GM13976 (cell line): ENCODE measurements at places on chromosomes 1 and 21.

- DNase-seq, result no peak
These were observed 65.7 kb upstream of the RAVER2 start for GRCh38 chr1:64679177-64679576.

DNA sequence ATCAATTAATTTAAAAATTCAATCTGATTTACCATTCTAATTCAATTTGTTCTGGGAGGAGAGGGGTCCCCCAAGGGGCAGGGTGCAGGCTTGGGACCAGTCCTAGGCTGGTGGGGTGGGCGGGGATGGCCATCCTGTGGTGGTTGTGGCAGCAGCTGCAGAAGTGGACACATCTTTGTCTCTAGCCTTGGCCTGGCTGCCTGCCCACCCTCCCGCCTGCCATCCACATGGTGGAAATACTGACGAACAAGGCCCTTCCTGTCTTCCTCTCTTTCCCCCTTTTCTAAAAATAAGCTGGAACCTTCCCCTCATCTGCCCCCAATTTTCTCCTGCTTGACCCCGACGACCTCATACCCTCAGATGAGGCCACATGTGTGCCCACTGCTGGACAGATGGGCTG is 130.9 kb downstream of the FOXD2 start:
- DNase-seq, result no peak

DNA sequence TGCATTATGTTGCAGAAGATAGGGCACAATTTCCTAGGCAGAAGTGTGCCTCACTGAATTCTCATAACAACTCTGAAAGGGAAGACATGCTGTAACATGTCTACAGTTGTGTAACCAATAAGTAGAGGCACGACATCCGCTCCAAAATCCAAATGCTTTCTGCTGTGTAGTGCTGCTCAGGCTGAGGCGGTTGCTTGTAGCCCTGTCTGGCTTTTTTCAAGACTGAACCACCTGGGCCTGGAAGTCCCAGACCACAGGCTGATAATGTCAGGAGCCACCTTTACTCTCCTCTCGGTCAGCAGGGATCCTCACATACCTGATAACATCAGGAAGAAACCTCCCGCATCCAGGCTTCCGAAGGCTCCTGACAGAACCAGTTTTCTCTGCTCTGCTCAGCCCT is 10.9 kb downstream of the AKNAD1 start:
- DNase-seq, result no peak

- DNase-seq, result no peak
These were observed 143.9 kb downstream of the HMGB4 start for GRCh38 chr1:34007760-34008159.

GRCh38 chr1:103171041-103171590 is 62.8 kb upstream of the COL11A1 start:
- no peak for DNase-seq

GRCh38 chr1:63874278-63874880 is 100.6 kb downstream of the ROR1 start:
- DNase-seq, result no peak

GRCh38 chr1:171794085-171794484 is 12.6 kb downstream of the METTL13 start:
- DNase-seq, result no peak

DNA sequence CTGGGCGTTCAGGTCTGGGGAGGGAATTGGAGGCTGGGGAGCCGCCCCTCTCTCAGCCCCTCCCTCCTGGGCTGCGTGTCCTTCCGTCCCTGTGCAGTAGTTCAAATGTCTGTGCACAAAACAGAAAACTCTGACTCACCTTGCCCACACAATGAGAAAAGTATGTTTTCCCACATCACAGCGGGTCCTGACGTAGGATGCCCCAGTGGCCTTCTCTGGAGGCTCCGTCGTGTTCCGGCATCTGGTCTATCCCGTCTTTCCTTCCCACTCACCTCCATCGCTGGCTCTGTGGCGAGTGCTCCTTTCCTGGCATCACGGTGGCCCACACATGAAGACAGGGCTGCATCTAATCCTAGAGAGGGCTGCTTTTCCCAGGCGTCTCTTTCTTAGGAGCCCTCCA is 224.0 kb downstream of the KAZN start:
- no peak for DNase-seq

- no peak for DNase-seq
These were observed 76.9 kb downstream of the EPS15 start for GRCh38 chr1:51442198-51442597.

DNA sequence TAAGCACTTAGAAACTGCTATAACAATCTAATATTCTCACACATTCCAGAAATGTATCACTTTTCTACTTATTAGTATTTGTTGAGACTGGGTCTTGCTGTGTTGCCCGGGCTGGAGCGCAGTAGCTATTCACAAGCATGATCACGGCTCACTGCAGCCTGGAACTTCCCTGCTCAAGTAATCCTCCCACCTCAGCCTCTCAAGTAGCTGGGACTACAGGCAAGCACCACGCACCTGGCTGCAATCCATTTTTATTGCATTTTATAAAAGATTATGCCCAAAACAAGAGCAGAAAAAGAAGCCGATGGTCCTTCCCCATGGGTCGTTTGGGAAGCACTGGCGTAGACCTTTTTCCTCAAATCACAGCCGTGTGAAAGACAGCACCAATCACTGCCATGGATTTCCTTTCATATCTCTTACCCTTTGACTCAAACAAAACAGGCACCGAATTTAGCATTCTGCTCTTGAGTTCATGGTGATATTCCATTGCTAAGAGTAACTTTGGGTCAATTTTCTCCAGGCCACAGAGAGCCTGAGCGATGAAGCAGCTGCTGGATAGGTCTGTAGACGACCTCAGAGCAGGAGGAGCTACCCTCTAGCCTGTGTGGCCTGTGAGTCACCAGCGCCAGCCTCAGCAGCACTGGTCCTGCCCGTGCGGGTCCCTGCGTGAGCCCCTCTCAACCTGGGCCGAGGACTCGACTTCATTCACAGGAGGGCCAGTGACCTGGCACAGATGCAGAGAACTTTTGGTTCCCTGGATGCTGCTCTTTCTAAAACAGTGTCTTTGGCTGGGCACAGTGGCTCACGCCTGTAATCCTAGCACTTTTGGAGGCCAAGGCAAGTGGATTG is 80.8 kb downstream of the PIK3CD start:
- DNase-seq, result peak; percentile 38

DNA sequence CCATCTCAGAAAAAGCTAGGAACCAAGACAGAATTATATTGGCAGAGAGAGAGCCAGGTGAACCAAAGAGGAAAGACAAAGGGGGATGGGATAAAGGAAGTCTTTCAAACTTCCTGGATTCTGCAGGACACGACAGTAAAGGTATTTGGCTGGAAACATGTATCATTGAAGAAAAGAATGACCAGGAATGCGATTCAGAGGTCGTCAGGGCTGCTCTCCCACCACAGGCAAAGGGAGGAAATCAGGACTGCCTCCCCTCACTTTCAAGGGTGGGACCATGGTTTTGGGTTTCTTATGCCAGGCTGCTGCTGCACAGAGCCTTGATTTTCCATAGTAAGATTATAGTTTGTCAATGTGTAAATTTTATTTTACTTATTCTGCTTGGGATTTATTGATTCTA is 848.8 kb downstream of the BRINP3 start:
- DNase-seq, result no peak

DNA sequence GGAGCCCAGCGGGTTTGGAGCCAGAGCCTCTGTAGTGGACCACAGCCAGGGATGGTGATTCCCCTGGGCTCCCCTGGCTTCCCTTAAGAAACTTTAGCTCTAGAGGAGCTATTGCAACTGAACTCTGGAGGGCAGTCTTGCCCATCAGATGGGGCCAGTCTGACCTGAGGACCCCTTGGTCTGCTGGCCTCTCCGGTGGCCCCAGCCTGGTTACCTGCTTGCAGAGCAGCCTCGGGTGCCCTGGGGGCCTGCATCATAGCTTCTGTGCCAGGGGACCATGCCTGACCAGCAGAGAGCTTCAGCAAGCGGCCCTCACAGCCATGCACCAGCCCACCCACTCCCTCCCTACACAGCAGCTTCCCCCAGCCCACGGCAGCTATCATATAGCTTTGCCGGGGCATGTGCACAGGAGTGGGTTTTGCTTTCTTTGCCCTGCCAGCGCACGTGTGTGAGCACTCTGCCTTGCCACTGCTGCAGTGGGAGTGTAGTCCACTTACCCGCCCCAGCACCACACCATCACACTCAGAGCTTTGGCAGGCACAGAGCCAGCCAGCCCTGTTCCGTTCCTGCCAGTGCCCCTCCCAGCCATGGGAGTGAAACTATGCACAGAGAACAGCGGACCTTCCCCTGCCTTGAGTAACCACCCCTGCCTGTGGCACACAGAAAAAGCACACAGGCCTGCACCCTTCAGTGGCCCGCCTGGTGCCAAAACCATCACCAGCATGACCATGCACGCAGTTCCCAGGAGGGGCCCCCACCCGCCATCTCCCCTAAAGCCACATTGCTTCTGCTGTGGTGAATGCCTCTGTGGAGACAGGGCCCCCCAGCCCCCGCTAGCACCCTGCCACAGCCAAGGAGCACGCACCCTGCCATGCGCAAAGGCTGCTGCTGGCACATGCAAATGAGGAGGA is 442.9 kb upstream of the NEGR1 start:
- DNase-seq, result peak; percentile 4

DNA sequence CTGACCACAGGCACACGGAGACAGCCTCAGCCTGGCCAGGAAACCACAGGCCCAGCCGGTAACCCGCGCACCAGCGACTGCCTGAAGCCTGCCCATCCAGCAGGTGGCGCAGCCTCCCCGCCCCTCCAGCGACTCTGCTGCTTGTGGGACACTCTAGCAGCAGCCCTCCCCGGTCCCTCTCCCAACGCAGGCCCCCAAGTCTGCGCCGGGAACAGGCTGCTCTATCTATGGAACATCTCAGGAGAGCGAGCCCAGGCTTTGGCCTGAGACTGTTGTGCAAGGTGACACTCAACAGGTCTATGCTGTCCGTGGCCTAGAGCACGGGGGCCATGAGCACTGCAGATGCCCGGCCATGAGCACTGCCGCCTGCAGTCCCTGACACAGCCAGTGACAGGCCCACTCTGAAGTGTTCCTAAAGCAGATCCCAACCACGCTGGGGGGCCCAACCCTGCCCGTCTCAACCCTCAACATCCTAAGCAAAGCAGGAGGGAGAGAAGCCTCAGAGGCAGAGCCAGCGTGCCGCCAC is 28.4 kb downstream of the WDR4 start:
- DNase-seq, result peak; percentile 75

- no peak for DNase-seq
These were observed 15.2 kb downstream of the CASQ2 start for GRCh38 chr1:115753361-115753760.

GRCh38 chr1:232132572-232132971 is 497.4 kb downstream of the SIPA1L2 start:
- DNase-seq, result no peak

DNA sequence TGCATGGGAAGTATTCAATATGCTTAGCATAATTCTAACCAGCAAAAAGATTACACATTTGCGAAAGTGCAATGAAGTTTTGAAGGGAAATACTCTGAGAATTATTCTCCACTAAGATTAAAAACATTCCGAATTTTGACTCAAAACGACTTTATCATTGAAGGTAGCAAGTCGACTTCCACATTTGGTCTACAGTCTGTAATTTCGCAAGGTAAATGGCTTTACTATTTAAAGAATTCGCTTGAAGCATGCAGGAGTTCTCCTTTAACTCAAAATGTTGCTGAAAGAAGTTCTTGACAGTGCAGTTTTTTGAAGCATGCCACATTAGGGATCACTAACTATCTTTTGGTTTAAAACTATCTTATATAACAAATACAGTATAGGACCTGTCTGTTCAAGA is 161.0 kb upstream of the HP1BP3 start:
- DNase-seq, result no peak

DNA sequence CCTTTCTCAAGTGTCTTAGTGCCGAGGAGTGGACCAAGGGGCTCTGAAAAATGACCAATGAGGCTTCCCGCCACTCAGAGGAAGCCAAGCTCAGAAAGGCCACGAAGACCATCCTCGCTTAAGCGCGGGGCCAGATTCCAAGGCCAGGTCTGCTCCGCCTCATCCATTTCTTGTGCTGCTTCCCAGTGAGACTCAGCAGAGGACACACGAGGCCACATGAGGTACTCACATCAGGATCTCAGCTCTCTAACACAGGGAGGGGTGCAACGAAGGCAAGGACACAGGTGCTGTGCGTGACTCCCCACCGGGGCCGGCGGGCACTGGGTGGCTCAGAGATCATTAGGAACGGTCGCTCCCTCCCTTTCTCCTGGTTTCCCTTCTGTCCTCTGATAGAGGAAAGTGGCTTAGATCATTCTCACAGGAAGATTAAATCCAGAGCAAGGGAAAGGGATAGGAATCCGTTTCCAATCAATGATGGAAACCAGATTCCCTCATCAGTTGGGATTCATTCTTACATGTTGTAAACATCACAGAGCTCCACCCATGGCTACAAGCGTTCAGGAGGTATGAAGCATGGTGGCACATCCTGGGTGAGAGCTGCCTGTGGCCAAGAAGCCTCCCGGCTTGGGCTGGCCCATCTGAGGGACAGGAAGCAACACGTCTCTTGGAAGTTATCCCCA is 46.7 kb downstream of the CAPZB start:
- no peak for DNase-seq

DNA sequence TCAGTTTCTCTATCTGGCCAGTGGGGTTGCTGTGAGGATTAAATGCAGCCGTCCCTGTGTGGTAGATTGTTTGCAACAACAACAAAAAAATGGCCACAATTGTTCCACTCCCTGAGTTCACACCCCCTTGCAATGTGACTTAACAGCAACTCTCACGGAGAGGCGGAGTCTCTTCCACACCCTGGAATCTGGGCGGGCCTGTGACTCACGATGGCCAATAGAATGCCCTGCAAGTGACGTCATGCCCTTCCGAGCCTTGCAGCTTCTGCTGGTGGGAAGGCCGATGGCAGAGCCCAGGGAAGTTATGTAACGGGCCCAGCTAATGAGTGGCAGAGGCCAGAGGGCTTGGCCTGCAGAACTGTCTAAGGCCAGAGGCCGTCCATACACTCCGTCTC is 87.9 kb downstream of the RIPK4 start:
- no peak for DNase-seq

DNA sequence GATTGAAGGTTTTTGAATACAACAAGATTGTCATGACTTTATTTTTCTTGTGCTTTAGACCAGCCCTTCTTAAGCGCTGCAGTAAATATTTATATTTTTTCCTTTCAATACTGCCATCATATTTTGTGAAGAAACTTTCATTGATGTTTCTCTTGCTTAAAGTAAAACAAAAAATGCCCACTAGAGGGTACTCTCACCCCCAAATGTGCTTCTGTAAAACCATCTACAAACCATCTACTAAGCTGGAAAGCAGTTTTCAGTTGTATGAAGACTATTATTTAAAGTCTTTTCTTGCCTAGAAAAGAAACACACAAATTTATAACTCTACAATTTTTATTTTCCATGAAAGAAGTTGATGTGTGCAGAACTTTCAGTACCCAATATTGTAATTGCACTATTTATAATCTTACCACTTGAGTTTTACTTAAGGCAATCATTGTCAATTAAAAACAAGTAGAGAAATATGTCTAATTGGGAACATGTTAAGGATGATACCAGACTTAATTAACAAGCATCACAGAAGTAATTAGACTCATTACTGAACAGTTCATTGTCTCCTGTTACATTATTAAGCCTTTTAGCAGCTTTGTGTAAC is 10.7 kb downstream of the LEPR start:
- DNase-seq, result peak; percentile 30

- DNase-seq, result no peak
These were observed 86.3 kb upstream of the CNIH3 start for GRCh38 chr1:224529844-224530243.
